ENCODE measurements at places on chromosomes 1 and 21.

DNA sequence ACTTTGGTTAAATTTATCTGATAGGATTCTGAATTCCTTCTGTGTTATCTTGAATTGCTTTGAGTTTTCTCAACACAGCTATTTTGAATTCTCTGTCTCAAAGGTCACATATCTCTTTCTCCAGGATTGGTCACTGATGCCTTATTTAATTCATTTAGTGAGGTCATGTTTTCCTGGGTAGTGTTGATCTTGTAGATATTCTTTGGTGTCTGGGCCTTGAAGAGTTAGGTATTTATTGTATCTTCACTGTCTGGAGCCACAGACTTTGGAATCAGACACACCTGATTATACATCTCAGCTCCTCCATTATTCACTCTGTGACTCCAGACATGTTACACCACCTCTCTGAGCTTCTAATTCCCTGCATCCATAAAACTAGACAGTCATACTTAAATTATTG is 34.2 kb upstream of the ETS2 start:
- DNase-seq = no peak

DNA sequence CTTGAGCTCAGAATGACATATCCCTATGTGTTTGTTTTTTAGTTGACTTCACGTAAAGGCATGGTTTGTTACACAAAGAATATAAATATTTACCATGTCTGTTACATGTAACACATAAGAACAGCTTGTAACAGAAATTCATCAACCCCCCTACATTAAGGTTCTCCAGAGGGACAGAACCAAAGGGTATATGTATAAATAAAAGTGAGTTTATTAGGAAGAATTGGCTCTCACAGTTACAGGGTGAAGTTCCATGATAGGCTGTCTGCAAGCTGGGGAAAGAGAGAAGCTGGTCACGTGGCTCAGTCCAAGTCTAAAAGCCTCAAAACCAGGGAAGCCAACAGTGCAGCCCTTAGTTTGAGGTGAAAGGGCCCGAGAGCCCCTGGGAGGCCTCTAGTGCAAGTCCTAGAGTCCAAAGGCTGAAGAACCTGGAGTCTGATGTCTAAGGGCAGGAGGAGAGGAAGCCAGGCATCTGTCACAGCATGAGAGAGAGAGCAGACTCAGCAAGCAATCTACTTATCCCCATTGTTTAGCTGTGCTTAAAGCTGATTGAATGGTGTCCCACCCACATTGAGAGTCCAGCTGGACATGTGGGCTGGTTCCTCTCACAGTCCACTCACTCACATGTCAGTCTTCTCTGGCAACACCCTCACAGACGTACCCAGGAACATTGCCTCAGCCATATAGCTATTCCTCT is 15.8 kb downstream of the THRAP3 start:
- no peak for DNase-seq

GRCh38 chr1:35085421-35085820 is 6.2 kb downstream of the ZMYM1 start:
- DNase-seq = no peak

DNA sequence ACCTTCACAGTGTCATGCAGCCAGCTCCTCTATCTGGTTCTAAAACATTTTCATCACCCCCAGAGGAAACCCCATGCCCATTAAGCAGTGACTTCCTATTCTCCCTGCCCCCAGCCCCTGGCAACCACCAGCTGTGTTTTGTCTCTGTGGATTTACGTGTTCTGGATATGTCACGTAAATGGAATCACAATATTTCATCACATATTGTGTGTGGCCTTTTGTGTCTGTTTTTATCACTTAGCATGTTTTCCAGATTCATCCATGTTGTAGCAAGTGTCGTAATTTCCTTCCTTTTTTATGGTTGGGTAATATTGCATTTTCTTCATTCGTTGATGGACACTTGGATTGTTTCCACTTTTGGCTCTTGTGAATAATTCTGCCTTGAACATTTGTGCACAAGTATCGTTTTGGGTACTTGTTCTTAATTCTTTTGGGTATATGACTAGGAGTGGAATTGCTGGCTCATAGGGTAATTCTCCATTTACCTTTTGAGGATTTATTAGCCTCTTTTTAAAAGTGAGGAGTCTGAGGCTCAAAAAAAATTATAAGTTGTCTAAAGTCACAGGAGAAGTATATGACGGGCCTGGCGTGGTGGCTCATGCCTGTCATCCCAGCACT is 127.0 kb downstream of the MRPS6 start:
- no peak for DNase-seq

GRCh38 chr1:210618369-210618768 is 289.7 kb downstream of the HHAT start:
- DNase-seq = no peak

DNA sequence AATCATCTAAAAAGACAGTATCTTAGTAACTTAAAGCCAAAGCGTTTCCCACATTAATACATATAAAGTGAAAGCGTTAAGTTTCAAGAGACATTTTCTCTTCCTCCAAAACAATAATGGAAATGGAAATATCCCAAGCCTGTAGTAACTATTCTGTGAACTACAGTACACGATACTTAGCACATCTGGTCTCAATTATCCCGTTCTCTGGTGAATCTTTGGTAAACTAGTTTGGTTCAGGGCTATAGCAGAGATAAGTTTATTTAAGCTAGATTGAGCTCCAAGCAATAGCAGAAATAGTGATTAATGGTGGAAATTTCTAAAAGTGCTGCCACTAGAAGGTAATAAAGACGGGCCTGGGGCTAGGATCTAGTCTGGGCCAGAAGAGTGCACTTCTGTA is 55.2 kb downstream of the PCNX2 start:
- DNase-seq = no peak

GRCh38 chr1:2556678-2557481 is 709 bp downstream of the TNFRSF14 start:
- DNase-seq = no peak

- DNase-seq = peak; percentile 67
These were observed 148.5 kb downstream of the TENT5C start for GRCh38 chr1:117754061-117754969.

DNA sequence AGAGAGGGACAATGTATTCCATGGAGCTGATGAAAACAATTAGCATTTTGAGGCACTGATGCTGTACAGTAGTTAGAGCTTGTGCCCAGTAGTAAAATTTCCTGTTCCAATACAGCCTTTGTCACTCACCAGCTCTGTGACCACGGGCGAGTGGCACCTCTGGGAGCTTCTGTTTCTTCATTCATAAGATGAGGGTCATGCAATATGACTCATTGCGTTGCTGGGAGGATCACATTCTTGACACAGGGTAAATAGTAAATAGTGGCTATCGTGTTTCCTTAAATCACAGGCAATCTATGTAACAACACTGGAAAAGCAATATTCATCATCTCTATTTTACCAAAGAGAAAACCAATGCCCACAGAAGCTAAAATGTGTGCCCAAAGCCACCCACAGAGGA is 4.5 kb upstream of the LRRC52 start:
- no peak for DNase-seq

DNA sequence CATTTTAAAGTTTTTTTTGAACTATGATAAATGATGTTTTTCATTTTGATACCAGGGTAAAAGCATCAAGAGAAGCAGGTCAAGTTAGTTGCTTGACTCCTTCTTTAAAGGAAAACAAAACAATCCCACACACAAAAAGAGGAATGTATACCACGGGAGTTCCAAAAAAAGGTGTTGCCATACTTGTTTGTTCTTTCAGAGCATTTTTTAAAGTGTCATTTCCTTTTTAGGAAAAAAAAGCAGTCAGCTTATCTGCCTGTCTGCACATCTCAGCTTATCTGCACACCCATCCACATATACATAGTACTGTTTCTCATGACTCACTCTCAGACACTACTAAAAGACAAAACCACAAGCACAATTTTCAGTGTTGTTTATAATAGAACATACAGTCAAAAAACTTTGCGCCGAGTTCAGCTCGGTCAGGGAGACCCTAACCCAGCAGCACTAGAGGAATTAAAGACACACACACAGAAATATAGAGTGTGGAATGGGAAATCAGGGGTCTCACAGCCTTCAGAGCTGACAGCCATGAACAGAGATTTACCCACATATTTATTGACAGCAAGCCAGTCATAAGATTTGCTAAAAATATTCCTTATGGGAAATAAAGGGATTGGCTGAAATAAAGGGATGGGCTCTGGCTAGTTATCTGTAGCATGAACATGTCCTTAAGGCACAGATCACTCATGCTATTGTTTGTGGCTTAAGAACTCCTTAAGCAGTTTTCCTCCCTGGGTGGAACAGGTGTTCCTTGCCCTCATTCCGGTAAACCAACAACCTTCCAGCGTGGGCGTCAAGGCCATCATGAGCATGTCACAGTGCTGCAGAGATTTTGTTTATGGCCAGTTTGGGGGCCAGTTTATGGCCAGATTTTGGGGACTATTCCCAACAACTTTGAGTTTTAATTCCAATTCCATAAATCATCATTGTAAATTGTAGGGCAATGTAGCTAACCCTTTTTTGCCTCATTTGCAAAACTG is 11.4 kb upstream of the MNDA start:
- DNase-seq = no peak

DNA sequence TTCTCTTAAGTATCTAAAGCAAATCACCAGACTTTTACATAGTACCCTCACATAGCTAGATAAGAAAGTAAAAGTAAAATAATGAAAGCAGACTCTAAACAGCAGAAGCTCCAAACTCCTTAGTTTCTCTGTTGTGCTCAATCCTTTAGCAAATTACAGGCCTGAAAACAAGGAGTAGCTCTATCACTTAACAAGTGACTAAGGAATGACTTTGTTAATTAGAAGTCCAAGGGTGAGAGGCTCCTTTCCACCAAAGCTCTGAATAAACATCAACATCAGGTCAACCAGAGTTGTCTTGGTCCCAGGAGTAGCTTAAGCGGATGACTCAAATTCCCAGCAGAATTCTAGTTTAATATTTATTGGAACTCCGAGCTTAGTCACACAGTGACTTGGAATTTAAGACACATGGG is 5.9 kb downstream of the NRIP1 start:
- DNase-seq = no peak

- DNase-seq = no peak
These were observed 93.9 kb downstream of the KCTD3 start for GRCh38 chr1:215661033-215661432.

DNA sequence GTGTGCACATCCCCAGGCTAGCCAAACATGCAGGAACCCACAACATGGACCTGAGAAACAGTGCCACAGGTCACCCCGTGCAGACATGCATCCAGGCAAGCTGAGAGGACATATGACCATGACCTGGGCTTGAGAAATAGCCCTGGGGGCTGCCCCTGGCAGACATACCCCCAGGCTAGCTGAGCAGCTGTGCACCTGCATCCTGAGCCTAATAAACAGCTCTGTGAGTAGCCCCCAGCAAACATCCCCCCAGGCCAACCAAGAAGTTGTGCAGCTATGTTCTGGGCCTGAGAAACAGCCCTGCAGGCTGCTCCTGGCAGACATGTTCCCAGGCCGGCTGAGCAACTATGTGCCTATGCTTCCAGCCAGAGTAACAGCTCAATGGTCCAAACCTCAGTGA is 14.5 kb downstream of the OLFML3 start:
- DNase-seq = no peak

GRCh38 chr21:35829067-35829466 is 231.3 kb downstream of the SETD4 start:
- no peak for DNase-seq

GRCh38 chr1:113534875-113535274 is 144.6 kb downstream of the MAGI3 start:
- DNase-seq = no peak

DNA sequence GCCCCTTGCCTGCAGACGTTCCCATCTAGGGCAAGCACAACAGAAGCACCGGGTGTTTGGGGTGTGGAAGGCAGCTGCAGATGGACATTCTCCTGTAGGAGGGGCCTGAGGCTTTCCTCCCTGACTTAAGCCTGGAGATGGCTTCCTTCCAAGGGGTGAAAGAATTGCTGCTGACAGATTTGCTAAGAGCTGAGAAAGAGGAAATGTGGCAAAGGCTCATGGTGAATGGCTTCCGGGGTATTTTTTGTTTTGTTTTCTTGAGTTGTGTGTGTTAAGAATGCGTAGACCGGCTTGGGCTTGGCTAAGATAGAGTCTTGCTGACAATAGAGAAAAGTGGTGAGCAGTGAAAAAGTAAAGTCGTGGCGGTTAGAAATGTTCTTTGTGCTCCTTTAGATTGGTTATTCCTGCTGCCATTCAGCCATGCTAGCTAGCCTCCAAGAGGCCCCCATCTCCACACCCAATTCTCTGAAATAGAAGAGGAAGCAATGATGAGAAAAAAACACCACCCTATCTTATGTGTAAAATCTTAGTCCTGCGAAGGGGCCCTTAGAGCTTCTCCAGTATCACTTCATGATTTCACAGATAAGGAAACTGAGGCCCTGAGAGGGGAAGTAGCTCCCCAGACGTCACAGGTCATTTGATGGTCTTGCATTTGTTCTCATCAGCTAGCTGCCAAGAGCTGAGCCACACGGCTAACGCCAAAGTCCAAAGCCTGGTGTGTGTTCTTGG is 36.9 kb downstream of the EIF2D start:
- DNase-seq = no peak

DNA sequence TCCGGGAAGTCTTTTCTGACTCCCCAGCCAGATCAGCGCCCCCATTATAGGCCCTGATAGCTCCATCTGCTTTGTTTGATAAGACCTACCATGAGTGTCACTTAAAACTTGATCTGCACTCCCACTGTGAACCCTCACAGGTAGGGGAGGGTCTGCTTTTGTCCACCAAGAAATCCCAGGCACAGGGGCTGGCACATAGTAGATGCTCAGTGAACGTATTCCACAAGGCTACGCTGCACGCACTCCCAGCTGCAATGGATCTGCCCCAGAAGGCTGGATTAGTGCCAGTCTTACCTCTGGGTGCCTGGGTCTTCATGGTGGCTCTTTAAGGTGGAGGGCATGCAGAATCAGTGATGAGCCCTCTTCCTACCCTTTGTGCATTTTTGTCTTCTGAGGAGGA is 447.1 kb downstream of the PTPRU start:
- no peak for DNase-seq

- no peak for DNase-seq
These were observed 27.5 kb upstream of the H6PD start for GRCh38 chr1:9207086-9207485.
